ENCODE measurements at places on chromosomes 12 and 14.
A peak's percentile ranks its signal among the peaks of the same experiment; 100 is the strongest.

- no peak for DNase-seq
Measured at GRCh38 chr12:43252585-43252984, 299.4 kb downstream of the ADAMTS20 start.

GRCh38 chr12:109741970-109742703 lies 28.5 kb downstream of the FAM222A start:
- DNase-seq: no peak

DNA sequence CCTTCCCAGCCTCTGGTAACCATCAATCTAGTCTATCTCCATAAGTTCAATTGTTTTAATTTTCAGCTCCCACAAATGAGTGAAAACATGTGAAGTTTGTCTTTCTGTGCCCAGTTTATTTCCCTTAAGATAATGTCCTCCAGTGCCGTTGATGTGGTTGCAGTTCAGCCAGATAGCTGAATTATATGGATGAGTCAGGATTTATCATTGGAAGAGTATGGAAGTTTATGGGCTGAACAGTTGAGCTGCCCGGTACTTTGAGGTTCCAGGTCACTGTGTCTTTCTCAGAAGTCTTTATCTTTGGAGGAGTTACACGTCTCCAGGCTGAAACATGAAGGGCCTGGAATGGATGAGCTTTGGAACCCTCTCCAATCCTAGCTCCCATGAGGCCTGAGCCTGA lies 120.1 kb downstream of the ASCL4 start:
- DNase-seq: no peak

DNA sequence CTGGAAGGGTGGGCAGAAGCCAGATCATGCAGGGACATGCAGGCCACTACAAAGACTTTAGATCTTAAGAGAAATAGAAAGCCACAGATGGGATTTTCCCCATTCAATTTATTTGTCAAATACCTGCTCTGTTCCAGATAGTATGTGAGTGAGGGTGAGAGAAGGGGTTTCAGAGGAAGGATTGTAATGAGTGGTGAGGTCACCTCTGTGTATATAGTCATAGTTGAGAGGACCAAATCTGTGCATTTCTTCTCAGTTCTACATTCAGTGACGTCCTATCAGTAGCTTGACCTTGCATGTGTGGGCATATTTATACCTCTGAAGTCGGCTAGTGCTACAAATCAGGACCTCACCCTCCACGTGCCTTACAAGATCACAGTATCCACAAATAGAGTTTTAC lies 31.2 kb upstream of the RBM19 start:
- DNase-seq: no peak

GRCh38 chr14:100664231-100664630 lies 62.5 kb upstream of the DLK1 start:
- no peak for DNase-seq

GRCh38 chr14:66281036-66281776 lies 205.0 kb upstream of the CCDC196 start:
- no peak for DNase-seq

DNA sequence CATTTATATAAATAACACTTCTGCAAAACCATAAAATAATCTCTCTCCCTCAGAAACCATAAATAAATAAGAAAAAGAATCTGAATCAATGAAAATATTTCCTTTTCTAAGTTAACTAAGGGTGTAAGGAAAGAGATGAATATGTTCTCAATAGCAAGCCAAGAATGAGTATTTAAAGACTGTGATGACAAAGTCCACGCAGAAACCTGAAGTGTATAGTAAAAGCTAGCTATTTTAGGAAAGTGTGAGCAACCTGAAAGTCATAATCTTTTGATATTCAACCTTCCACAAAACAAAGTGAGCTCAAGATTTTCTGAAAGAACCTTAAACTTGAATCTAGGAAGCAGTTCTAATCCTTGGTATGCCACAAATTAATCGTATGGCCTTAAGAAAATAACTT lies 15.9 kb downstream of the EIF2S3B start:
- DNase-seq: no peak

DNA sequence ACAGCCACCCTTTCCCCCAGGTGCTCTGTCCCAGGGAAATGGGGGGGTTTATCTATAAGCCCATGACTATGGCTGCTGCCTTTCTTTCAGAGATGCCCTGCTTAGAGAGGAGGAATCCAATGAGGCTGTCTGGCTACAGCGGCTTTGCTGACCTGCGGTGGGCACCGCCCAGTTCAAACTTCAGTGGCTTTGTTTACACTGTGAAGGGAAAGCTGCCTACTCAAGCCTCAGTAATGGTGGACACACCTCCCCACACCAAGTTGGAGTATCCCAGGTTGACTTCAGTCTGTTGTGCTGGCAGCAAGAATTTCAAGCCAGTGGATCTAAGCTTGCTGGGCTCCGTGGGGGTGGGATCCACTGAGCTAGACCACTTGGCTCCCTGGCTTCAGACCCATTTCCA lies 869.2 kb downstream of the SLC6A15 start:
- DNase-seq: no peak

- DNase-seq: no peak
Measured at GRCh38 chr12:116694653-116695463, 43.0 kb downstream of the SPRING1 start.

DNA sequence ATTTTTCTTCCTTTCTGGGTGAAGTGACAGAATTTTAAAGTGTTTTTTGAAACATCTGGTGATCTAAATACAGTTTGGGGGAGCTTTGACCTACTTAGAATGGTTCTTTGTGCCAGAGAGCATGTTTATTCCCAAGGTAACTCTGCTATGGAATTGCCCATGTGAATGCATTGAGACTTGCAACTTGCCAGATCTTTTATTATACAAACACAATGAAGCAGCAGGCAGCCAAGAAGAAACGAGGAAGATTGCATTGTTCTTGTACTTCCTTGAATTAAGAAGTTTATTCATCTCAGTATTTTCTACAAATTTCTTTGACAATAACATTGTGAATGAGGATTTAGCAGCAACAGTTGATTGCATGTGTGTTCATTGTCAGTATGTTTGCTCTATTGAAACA lies 55.5 kb downstream of the FGD4 start:
- DNase-seq: no peak

GRCh38 chr14:95096476-95096875 lies 60.9 kb downstream of the DICER1 start:
- DNase-seq: no peak

- DNase-seq: peak; percentile 19
Measured at GRCh38 chr12:100672075-100672592, 98.7 kb downstream of the GAS2L3 start.

DNA sequence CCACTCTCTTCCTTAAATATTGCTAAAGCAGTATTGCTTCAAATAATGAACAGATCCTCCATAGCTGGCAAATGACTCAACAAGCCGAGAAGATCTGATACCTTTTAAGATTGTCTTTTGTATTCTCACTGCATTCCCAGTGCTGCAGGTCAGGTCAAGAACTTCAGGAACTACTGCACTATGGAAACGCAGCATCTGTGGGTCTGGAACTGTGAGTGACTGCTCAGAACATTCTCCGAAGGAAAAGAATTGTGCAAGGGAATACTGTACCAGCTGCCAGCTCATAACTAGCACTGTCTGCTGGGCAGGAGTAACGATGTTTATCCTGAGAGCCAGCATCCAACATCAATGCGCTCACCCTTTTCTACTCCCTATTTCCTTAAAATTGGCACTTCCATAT lies 348.0 kb upstream of the SOX5 start:
- no peak for DNase-seq

DNA sequence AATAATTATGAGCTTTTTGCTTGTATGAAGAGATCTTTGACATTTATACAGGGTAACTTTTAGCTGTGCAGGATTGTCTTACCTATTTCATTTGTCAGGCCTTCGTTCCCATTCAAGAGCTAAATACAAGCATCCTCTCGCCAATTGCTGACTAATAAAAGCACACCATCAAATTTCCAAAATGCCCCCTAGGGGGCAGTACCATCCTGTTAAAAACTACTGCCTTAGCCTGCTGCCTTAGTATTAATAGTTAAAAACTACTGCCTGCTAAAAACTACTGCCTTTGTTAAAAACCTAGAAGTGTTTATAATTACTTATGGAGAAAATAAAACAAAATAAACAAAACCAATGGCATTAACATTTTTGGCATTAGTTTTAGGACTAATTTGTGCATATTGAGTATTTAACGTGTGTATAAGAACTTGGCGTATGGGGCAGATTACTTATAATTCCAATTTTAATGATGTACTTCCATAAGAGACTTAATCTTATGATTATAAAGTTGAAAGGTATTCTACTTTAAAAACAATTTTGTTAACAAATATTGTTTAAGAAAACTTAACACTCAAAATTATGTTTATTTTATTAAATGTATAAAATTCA lies 3.0 kb upstream of the IFI27L2 start:
- DNase-seq: peak; percentile 40

DNA sequence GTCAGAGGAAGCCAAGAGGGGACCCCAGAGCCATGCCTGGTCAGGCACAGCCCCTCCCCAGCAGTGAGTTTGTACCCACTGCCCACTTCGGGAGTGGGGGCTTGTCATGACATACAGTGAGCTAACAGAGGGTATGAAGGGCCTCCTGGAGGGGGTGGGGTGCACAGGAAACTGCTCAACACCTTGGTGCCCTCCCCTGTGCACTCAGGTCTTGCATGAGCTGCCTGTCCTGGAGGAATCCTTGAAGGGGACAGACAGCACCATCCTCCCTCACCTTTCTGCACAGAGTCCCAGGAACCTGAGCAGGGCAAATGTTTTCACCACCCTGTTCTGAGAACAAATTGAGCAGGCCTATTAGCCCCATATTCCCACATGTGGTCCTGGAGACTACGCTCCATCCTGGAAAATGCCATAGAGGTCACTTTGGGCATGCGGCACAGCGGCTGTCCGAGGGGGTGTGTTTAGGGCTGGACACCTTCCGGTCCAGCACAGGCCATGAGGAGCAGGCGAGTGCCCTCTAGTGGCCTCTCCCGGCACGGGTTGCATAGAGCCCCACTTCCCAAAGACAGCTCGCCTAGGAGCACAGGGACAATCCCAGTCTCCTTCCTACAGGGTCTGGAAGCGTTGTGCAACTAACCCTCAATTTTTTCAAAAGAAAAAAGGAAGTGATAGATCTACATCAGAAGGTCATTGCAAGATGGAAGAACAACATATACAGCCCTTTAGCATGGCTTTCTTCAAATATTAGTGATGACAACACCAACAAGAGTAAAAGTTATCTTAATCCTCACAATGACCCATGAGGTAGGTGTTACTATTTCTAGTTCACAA lies 31.9 kb upstream of the ZFP36L1 start:
- no peak for DNase-seq

GRCh38 chr14:68279777-68280233 lies 460.2 kb downstream of the RAD51B start:
- DNase-seq: no peak
